Activated CD4-positive, CD25-positive, alpha-beta regulatory T cell treated with anti-CD3 and anti-CD28 coated beads, Interleukin-2, amount 50 U/mL, for 16 hours (primary cell): ENCODE measurements at places on chromosomes 11 and 22.

DNA sequence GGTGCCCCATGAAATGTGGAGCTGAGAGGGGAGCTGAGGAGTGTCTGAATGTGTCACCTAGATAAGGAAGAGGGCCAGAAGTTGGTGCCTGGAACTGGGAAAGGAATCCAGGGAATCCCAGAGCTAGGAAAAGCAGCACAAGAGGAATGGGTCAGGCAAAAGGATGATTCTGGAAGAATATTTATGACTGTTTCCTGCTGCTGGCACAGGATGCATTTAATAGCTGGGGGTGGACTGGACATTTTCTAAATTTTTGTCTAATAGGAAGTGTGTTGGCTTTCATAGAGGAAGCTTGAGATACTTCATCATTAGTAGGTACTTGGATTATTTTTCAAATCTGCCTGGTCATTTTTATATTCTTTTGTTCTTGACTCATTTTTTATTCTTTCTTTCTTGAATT, 17.4 kb upstream of the MRGPRX2 start:
- DNase-seq: no peak

DNA sequence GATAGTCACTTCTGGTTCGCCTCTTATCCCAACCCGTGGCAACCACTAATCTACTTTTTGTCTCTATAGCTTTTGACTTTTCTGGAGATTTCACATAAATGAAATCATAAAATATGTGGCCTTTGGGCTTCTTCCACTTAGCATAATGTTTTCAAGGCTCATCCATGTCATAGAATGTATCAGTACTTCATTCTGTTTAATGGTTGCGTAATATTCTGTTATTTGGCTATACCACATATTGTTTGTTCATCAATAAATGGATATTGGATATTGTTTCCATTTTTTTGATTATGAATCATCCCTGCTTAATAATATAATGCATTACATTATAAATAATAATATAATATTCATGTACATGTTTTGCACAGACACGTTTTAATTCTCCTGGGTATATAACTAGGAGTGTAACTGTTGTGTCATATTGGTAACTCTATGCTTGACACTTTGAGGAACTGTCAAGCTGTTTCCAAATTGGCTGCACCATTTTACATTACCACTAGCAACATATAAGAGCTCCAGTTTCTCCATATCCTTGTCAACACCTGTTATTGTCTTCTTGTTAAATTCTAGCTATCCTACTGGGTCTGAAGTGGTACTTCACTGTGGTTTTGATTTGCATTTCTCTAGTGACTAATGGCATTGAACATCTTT, 181.5 kb downstream of the CADM1 start:
- DNase-seq: no peak

DNA sequence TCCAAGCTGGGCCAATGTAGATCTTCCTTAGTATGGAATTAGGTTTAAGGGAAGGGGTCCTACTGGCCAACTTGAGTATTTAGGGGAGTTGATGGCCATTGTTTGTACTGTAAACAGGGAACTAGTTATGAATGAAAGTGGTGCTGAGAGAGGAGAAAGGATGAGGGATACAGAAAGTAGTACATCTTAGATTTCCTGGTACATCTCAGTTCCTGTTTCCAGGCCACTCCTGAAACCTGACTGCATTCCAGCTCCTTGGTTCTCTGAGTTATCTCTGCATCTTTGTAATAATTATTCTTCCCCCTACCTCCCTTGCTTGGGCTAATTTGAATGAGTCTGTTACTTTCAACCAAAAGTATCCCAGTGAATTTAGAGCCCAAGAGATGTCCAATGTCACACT, 30.1 kb downstream of the MIAT start:
- no peak for DNase-seq

- no peak for DNase-seq
Observed at GRCh38 chr11:35173011-35173511, 34.1 kb downstream of the CD44 start.

DNA sequence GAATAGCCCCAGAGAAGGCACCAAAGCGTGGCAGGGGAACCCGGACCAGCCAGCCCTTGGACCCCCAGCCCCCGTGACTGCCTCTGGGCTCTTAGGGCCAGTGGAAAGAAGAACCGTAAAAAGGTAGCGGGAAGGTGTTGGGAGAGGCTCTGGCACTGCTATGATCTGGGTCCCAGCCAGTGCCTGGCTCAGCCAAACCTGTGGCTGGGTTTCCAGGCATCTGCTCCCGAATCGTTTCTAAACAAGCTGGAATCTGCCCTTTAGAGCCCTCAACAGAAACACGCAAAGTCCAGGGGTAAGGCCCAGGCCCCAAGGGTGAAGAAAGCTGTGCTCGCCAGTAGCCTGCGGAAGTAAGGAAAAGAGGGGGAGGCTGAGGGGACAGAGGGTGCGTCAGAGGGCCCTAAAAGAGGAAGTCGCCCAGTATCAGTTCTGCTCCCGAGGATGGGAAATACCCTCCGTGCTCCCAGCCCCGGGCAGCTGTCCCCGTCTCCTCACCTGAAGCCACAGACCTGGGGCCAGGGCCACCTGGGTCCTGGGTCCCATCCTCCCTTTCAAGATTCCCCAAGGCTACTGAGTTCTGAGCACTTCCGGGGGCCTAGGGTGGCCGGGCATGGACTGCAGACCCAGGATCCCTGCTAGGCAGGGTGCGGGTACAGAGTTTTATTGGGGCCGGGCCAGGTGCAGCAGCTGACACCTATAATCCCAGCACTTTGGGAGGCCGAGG, 24.7 kb downstream of the IL10RA start:
- no peak for DNase-seq

DNA sequence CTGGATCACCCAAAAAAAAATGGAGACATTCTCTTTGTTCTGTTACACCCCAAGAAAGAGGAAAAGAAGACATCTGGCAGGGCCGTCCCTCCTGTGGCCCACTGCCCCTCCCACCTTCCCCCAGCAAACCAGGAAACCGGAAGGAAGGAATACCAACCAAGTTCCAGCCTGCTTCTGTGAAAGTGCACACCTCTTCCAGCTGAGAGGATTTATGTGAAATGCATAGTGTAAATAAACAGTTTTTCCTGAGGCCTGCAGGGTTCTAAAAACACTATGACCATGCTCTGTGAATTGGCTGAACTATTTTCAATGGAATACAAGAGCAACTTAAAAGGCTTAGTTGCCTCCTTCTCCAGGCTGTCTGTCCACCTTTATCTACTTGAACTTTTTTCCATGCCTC, 50.0 kb upstream of the CHST1 start:
- DNase-seq: no peak

GRCh38 chr22:48476577-48476976, 1351.1 kb downstream of the BRD1 start:
- DNase-seq: no peak

DNA sequence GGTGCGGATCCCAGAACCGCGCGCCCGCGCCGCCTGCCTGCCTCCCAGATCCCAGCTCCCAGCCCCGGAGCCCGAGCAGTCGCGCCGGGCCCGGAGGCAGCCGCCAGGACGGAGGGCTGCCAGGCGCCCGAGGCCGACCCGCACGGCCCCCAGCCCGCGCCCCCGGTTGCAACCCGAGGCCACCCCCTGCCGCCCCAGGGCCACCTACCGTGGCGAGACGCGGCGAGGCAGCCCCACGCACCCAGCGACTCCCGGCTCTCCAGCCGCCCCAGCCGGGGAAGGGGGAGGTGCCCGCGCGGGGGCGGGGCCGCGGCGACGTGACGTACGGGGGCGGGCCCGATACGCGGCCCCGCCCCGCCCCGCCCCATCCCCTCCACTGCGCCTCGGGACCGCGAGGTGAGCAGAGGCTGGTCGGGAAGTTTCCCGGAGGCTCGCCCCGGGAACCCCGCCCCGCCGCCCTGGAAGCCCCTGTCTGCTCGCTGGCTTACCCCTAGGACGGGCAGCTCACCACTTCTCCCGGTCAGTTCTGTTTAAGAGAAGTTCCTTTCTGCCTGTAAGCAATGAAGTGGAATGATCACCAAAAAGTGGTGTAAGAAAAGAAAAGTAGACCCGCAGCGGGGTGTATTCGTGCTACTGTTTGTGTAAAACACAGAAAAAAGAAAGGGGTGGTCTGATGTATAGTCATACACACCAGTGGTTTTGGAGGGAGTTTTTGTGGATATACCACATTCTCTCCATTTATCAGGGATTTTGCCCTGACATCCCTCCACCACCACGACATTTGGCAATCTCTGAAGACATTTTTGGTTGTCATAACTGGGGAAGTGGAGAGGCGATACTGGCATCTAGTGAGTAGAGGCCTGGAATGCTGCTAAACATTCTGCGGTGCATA, at the start of gene TPST2:
Gene TPST2, minus strand, starts transcription at position 288 of the 892 bp plus-strand sequence. CDS start 48,502 bp downstream, outside the sequence.
- peak; percentile 64 for DNase-seq

- DNase-seq: no peak
Observed at GRCh38 chr11:433111-433510, 8.7 kb downstream of the ANO9 start.

- DNase-seq: no peak
Observed at GRCh38 chr11:2215561-2216399, 44.2 kb upstream of the TH start.

DNA sequence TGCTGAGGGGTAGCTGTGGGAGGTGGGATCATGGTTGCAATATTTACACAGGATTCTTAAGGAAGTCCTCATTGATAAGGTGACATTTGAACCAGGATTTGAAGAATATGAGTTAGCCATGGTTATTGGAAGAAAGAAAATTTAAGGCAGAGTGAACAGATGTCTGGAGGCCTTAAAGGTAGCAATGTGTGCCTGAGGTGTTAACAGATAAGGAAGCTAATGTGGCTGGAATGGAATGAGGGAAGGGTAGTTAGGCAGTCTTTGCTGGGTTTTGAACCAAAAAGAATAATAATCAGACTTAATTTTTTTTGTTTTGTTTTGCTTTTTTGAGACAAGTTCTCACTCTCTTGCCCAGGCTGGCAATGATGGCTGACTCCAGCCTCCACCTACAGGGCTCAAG, 9.7 kb upstream of the DEPDC7 start:
- DNase-seq: no peak

DNA sequence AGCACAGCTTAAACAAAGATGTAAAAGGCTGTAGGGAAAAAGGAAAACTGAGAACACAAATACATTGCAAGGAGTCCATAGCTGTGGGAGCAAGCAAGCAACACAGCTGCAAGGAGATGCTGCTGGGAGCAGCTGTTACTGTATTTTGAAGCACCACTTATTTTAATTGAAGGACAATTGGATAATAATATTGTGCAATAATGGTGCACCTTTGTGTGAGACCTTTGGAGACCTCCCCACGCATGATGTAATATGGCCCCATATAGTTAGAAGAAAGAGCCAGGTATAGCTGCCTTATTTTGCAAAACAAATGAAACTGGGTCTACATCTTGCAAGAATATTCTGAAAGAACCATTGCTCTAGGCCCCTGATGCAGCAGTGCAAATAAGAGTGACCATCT, 191.1 kb upstream of the KIRREL3 start:
- DNase-seq: no peak

DNA sequence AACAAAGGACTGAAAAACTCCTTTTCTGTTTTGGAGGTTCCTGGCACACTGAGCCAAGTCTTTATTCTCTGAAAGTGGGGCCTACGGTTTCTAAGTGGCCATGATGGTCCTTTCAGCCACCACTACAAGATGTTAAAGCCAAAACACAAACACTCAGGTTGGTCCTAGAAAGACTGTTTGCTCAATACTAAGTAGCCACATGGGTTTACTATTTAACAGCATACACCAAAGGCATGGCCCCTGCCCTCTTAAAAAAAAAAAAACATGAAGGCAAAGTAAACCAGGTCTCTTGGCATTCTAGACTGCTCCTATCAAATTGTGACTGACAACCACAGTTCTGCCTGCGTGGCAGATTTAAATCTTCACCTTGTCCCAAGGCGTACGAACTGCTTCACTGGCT, 123.6 kb upstream of the BID start:
- DNase-seq: no peak

- no peak for DNase-seq
Observed at GRCh38 chr22:38564669-38565068, 5.3 kb downstream of the DMC1 start.

DNA sequence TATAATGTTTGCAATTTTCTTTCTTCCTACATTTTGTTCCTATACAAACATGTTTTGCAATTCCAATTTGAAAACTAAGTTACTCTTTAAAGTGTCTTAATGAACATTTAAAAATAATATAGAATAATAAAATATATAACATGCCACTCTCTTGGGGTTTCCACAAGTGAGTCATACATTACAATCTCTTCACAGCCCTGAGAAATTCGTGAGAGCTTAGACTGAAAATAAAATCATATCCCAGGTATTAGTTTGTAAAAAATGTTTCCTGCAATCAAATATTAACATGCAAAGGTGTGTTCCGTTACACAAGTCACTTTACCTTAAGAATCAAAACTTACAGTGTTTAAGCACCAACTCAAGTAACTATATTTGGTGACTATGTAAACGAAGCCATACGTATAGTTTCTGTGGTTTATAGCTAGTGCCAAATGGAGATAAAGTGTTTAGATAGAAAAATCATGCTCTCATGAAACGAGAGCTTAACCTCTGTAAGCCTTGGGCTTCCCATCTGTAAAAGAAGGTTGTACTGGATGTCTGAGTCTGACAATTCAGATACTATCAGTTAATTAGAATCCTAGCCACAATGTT, 253.6 kb upstream of the ANO3 start:
- DNase-seq: no peak

DNA sequence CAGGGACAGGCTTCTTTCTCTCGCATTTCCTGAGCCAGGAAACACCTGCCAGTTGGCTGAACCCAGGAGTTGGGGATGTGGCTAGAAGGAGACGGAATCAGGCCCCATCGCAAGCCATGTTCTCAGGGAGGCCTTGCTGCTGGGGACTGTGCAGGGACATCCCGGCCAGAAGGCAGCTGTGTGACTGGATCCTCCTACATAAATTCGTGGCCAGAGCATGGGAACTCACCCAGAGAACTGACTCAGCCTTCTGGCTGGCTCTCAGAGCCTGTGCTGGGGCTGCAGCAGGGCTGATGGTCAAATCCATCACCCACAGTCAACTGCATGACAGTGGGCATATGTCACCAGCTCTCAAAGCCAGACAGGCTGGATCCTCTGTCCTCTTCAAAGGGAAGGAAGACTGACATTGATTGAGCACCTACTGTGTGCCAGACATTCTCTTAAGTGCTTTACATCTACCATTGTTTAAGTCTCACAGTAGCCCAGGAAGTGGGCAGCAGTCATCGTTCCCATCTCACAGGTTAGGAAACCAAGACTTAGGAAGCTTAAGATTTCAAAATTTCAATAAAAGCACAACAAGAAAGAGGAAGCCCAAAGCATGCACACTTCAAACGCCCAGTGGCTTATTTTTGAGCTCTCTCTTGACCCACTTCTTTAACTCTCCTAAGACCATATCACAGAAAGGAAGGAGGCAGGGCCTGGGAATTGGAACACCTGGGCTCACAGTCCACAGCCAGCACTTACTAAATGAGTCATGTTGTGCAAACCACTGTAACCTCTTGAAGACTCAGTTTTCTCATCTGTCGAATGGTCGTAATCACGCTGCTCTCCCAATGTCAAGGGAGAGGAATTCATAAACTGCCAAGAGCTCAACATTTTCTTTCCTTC, 30.9 kb upstream of the CACNG2 start:
- DNase-seq: no peak

- no peak for DNase-seq
Observed at GRCh38 chr22:39690881-39691605, 120.5 kb downstream of the CACNA1I start.

- no peak for DNase-seq
Observed at GRCh38 chr11:117790279-117790678, 6.7 kb downstream of the DSCAML1 start.

- no peak for DNase-seq
Observed at GRCh38 chr11:64996710-64997380, at the start of gene BATF2. TSS of gene BATF2 (minus strand) at chr11:64996971. CDS start at chr11:64996914, 57 bp downstream.

- no peak for DNase-seq
Observed at GRCh38 chr11:120290956-120291355, 34.1 kb upstream of the TLCD5 start.
